Thoracic aorta (tissue), 2 donors: ENCODE measurements at places on chromosomes 5 and 9.

DNA sequence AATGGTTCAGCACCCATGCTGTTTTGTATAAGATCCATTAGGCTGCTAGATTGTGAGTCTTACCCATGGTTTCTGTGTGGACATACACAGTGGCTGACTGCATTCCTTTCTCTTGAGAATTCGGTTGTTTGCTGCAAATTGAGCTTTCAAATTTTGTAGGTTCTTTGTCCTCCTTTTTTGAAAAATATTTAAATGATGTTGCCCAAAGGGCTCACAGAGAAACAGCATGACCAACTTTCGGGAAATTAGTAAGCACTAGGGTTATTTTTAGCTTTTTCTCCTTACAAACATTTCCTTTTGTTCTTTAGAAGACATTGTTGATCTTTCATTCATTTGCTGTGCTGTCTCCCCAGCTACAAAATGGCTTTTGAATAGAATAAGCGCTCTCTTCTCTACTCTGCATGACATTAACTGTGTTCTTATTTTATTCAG, 79.4 kb downstream of the NLN start:
- H3K4me3 ChIP-seq = no peak overlapping the region
- H3K27ac ChIP-seq = no peak overlapping the region
- H3K36me3 ChIP-seq = no peaks in the 10 kb centered on the region
- no peak for DNase-seq
- peaks cover 3% of the 10 kb centered on the region for H3K4me1 ChIP-seq

- no peak for DNase-seq
- H3K27ac ChIP-seq = no peak overlapping the region
- H3K27me3 ChIP-seq = no peaks in the 10 kb centered on the region
- no peak overlapping the region for H3K4me3 ChIP-seq
- H3K4me1 ChIP-seq = no peaks in the 10 kb centered on the region
Measured at GRCh38 chr5:126103868-126104267, 319.3 kb upstream of the GRAMD2B start.

DNA sequence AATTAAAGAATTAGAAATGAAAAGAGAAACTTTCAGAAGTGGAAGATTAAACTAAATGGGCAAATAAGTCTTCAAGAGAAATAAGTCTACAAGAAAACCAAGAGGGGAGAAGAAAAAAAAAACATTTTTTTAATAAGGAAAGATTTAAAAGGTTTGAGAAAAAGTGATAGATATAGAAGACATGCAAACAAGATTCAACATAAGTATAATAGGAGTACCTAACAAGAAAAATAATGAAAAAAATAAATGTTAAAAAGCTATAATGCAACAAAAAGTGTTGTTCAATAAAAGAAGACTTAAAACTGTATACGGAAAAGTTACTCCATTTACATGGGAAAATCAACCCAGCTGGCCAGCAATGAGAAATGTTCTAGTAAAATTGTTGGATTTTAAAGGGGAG, 42.6 kb downstream of the PTPDC1 start:
- DNase-seq = no peak
- no peak overlapping the region for H3K27ac ChIP-seq
- H3K36me3 ChIP-seq = no peaks in the 10 kb centered on the region
- H3K27me3 ChIP-seq = no peaks in the 10 kb centered on the region

GRCh38 chr9:16413509-16414016, 456.9 kb downstream of the BNC2 start:
- no peak overlapping the region for H3K27ac ChIP-seq
- no peaks in the 10 kb centered on the region for H3K27me3 ChIP-seq
- peaks cover 19% of the 10 kb centered on the region for H3K4me1 ChIP-seq
- DNase-seq = no peak
- no peak overlapping the region for H3K4me3 ChIP-seq

GRCh38 chr5:179727106-179727505, 5.5 kb upstream of the MAML1 start:
- H3K4me3 ChIP-seq = no peak overlapping the region
- no peak for DNase-seq
- H3K27ac ChIP-seq = no peak overlapping the region
- peaks cover 9% of the 10 kb centered on the region for H3K4me1 ChIP-seq
- H3K36me3 ChIP-seq = peaks cover 66% of the 10 kb centered on the region
- no peaks in the 10 kb centered on the region for H3K27me3 ChIP-seq

DNA sequence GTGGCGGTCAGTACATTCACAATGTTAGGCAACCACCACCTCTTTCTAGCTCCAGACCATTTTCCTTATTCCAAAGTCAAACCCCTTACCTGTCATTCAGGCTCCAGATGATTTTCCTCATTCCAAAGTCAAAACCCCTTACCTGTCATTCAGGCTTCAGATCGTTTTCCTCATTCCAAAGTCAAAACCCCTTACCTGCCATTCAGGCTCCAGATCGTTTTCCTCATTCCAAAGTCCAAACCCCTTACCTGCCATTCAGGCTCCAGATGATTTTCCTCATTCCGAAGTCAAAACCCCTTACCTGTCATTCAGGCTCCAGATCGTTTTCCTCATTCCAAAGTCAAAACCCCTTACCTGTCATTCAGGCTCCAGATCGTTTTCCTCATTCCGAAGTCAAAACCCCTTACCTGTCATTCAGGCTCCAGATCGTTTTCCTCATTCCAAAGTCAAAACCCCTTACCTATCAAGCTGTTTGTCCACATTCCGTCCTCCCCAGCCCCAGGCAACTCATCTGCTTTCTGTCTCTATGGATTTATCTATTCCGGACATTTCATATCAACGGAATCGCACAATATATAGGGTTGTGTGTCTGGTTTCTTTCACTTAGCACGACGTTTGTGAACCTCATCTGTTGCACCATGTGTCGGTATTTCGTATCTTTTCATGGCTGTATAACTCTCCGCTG, 5.2 kb downstream of the PLEKHG4B start:
- no peak overlapping the region for H3K27ac ChIP-seq
- no peak overlapping the region for H3K4me3 ChIP-seq
- DNase-seq = no peak

DNA sequence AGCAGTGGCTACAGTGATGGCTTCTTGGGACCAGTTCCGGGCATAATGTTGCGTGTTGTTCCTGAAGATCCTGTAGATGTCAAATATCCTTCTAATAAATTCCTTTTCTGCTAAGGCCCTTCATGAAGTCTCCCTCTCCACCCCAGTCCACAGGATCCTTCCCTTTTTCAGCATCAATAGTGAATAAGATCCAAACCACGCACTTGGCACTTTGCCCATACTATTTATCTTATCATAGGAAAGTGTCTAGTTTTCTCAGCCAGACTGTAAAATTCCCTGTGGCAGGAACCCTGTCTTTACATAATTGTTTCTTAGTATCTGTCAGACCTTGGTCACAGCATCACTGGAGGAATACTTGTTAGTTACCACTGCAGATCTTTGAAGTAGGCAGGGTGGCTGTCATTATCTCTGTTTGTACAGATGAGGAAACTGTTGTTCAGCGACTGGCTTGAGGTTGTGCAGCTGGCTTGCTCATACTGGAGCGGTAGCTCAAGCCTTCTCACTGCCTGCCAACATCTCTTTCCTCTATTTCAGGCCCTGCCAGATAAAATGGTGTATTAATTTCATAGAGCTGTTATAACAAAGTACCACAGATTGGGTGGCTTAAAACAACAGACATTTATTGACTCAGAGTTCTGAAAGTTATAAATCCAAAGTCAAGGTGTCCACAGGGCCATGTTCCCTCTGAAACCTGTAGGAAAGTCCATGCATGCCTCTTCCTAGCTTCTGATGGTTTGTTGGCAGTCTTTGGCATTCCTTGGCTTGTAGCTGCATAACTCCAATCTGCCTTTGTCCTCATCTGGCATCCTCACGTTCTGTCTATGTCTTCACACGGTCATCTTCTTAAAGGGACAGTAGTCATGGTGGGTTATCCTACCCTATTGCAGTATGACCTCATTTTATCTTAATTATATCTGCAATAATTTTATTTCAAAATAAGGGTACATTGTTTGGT, 33.5 kb upstream of the APC start:
- H3K4me1 ChIP-seq = peaks cover 6% of the 10 kb centered on the region
- H3K27ac ChIP-seq = no peak overlapping the region
- H3K27me3 ChIP-seq = no peaks in the 10 kb centered on the region
- DNase-seq = no peak
- no peak overlapping the region for H3K4me3 ChIP-seq

GRCh38 chr9:25678846-25679360, 659 bp upstream of the TUSC1 start:
- peak overlapping the region; percentile 99 for H3K27ac ChIP-seq
- peaks cover 39% of the 10 kb centered on the region for H3K4me1 ChIP-seq
- no peaks in the 10 kb centered on the region for H3K36me3 ChIP-seq
- DNase-seq = no peak
- no peaks in the 10 kb centered on the region for H3K27me3 ChIP-seq

- peaks cover 49% of the 10 kb centered on the region for H3K4me1 ChIP-seq
- no peaks in the 10 kb centered on the region for H3K27me3 ChIP-seq
- H3K36me3 ChIP-seq = no peaks in the 10 kb centered on the region
- H3K4me3 ChIP-seq = no peak overlapping the region
Measured at GRCh38 chr9:5549658-5550650, 39.6 kb downstream of the PDCD1LG2 start.
